Retina (tissue), 1 donor: ENCODE measurements at places on chromosomes 2 and 18.
A peak's percentile ranks its signal among the peaks of the same experiment; 100 is the strongest.

DNA sequence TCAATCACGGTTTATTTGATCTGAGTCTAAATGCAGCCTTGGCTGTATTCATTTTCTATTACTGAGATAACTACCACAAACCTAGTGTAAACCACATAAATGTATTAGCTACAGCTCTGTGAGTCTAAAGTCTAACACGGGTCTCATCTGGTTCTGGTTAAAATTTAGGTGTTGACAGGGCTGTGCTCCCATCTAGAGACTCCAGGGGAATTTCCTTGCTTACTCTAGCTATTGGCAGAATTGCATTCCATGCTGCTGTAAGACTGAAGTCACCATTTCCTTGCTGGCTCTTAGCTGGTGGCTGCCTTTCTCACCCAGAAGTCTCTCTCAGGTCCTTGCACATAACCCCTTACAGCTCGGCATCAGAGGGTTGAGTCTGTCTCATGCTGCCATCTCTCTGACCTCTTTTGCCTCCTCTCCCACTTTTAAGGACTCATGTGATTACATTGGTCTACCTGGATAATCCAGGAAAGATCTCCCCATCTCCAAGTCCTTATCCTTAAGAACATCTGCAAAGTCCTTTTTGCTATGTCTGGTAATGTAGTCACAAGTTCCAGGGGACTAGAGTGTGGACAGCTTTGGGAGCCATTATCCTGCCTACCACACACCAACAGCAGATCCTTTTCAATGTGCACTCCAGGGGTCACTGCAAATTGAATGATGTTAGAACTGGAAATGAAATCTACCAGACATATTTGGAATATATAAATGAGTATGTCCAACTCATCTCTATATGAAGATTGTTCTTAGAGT is 207.0 kb upstream of the AGAP1 start:
- no peak for DNase-seq

- peak; percentile 75 for DNase-seq
Observed at GRCh38 chr2:180983468-180984242, 3.2 kb downstream of the UBE2E3 start.

DNA sequence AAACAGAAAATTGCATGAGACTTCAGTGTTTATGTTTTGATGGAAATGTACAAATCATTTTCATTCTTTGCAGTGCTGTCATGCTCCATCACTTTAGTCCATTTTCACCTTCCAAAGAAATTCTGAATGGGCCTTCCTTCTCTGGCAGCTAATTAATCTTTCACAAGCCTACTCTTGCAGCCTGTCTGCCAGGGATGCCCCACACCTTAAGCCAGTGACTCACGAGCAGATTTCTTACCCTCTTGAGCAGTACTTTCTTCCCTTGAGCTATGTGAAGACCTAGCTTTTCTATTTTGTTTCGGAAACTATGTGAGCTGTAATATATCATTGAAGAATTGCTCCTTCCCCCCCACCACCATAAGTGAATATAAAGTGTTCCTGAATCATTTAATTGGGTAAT is 404.3 kb upstream of the VWC2L start:
- no peak for DNase-seq

DNA sequence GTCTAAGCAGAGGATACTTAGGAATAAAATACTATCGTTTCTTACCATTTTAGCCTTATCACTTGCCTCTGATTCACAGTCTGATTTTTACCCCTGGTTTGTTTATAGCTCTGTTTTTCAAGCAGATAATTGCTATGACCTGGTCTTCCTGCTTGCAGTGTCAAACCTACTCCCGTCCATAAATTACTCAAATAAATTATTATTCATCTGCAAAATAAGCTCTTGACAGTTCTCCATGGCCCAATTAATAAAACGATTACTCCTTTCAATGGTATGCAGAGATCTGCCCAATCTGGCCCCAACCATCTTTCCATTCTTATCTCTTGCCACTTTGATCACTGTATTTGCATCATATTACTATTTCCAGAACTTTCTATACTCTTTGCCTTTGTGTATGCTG is 354.0 kb downstream of the CCDC85A start:
- DNase-seq: no peak

- DNase-seq: no peak
Observed at GRCh38 chr18:383135-383534, 115.3 kb upstream of the THOC1 start.

GRCh38 chr18:53935803-53936202 is 288.7 kb downstream of the MBD2 start:
- DNase-seq: no peak

- DNase-seq: peak; percentile 84
Observed at GRCh38 chr2:78979380-78980151, 45.9 kb upstream of the REG3G start.

- DNase-seq: no peak
Observed at GRCh38 chr18:7950380-7951136, 383.4 kb downstream of the PTPRM start.

- DNase-seq: no peak
Observed at GRCh38 chr18:47160256-47160655, 10.0 kb upstream of the HDHD2 start.

DNA sequence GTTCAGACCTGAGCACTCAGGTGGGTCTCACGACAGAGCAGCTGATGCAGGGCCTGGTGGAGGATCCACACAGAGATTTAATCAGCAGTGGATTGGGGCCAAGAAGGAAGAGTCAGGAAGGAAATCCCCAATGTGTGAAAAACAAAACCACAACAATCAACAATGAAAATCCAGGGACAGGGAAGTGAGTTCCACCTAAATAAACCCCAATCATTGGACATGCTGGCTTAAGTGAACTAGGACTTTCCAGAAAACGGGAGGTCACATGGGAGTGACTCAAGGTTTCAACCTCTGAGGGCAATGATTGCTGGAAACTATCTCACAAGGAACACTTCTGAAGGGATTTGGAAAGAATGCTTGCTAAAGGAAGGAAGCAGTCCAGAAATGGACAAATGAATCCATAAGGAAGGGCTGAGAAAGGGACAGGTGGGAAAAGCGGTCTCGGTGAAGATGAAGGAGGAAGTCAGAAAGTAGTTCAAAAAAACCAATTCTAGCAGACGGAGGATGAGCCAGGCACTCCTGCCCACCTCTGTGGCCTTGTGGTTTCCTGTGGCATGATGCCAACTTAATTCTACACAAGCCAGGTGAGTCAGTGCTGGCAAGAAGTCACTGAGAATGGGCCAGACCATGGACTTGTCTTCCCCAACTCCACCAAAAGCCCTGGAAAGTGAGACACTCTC is 15.4 kb upstream of the XDH start:
- DNase-seq: no peak

DNA sequence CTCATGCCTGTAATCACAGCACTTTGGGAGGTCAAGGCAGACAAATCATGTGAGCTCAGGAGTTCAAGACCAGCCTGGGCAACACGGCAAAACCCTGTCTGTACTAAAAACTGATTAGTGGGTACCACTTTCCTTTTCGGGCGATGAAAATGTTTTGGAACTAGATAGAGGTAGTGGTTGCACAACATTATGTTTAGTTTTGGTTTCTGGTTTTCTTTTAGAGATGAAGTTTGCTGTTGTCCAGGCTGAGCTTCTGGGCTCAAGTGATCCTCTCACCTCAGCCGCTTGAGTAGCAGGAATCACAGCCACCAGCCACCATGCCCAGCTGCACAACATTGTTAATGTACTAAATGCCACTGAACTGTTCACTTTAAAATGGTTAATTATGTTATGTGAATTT is 27.6 kb downstream of the AAK1 start:
- no peak for DNase-seq

DNA sequence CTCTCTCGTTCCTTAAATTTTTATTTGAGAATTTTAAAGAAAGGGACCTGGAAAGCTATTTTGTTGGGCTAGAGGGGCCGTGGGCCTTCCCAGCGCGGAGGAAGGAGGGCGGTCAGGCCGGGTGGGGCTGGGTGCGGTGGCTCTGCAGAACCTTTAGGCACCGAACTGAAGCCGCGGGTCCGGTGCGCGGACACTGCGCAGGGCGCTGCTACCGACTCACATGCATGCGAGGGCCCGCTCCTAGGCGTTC is 1.6 kb upstream of the TWIST2 start:
- DNase-seq: no peak

- peak; percentile 63 for DNase-seq
Observed at GRCh38 chr2:101617796-101618195, 79.7 kb upstream of the MAP4K4 start.

GRCh38 chr2:80968450-80968849 is 663.9 kb upstream of the LRRTM1 start:
- no peak for DNase-seq

DNA sequence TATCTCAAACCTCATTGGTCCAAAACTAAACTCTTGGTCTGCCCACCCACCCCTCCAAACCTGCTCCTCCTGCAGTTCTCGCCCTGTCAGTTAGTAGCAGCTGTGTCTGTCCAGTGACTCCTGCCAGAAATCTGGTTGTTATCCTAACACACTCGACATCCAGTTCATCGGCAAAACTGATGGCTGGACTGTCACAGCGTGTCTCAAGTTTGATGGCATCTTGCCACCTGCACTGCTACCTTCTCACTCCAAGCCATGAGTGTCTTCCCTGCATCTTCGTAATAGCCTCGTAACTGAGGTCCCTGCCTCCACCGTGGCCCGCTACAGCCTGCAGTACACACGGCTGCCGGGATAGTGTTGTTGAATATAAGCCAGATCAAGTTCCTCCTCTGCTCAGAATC is 470.1 kb upstream of the RAB12 start:
- no peak for DNase-seq

DNA sequence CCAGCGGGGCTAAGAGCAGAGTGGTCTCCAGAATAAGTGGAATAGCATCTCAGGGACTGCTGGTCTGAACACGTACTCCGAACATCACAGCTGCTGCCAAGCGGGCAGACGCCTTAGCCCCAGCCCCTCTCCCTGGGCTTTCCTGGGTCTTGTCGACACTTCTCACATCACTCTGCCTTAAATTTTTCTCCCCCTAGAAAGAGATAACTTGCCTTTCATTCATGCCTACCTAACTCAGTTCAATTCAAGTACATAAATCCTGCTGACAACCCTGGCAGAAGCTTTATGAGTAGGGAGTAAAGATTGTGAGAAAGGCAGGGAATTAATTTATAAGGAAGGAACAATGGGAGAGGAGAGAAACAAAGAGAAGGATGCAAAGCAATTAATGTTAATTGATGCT is 202.9 kb upstream of the TNP1 start:
- DNase-seq: peak; percentile 52

- DNase-seq: peak; percentile 67
Observed at GRCh38 chr2:192162392-192163042, 32.2 kb downstream of the TMEFF2 start.

- no peak for DNase-seq
Observed at GRCh38 chr2:4354678-4355077, 651.3 kb downstream of the DCDC2C start.

DNA sequence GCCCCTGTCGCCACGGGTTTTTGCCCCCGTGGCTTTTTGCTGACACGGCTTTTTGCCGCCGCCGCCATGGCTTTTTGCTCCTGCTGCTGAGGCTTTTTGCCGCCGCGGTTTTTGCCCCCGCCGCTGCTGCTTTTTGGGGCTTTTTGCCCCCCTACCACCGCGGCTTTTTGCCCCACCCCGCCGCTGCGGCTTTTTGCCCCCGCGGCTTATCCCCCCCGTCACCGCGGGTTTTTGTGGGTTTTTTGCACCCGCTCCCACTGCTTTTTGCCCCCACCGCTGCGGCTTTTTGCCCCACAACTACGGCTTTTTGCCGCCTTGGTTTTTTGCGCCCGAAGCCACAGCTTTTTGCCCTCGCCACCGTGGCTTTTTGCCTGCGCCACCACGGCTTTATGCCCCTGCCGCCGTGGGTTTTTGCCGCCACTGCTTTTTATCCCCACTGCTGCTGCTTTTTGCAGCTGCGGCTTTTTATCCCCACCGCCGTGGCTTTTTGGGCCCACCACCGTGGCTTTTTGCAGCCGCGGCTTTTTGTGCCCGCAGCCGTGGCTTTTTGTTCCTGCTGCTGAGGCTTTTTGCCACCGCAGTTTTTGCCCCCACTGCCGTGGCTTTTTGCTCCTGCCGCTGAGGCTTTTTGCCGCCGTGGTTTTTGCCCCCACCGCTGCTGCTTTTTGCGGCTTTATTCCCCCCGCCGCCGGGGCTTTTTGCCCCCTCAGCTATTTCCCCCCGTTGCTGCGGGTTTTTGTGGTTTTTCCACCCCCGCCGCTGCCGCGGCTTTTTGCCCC is 2798.0 kb upstream of the TEKT4 start:
- no peak for DNase-seq
